Gastrocnemius medialis (tissue), 4 donors: ENCODE measurements at places on chromosomes 3 and 15. TPM values are rescaled to one million over a fixed set of nuclear protein-coding genes. Genes with fewer than 3 reads are reported as not detected.

The STRIT1 gene
- total RNA-seq: 2,272 TPM

GRCh38 chr15:98905963-98906711 is 101.5 kb downstream of the PGPEP1L start:
- no peaks in the 10 kb centered on the region for H3K27me3 ChIP-seq
- no peaks in the 10 kb centered on the region for H3K4me1 ChIP-seq
- no peak overlapping the region for H3K27ac ChIP-seq
- DNase-seq: no peak
- H3K36me3 ChIP-seq: no peaks in the 10 kb centered on the region

GRCh38 chr15:98755781-98756180 is 107.4 kb downstream of the IGF1R start:
- H3K36me3 ChIP-seq: no peaks in the 10 kb centered on the region
- peaks cover 14% of the 10 kb centered on the region for H3K4me1 ChIP-seq
- H3K4me3 ChIP-seq: no peak overlapping the region

- DNase-seq: no peak
- H3K4me3 ChIP-seq: no peak overlapping the region
- no peaks in the 10 kb centered on the region for H3K36me3 ChIP-seq
- no peak overlapping the region for H3K27ac ChIP-seq
- H3K4me1 ChIP-seq: no peaks in the 10 kb centered on the region
These were observed 272.0 kb upstream of the RGMA start for GRCh38 chr15:93360976-93361375.
